ENCODE measurements at places on chromosomes 3 and 15. TPM values are rescaled to one million over a fixed set of nuclear protein-coding genes. Genes with fewer than 3 reads are reported as not detected.

The RTP3 gene
- total RNA-seq = not detected

The ADAMTS9 gene
- total RNA-seq = 0.77 TPM

The RPSA gene
- total RNA-seq = 2,916 TPM

The UBE3A gene
- total RNA-seq = 67.7 TPM

The RLBP1 gene
- total RNA-seq = not detected

The ZDHHC23 gene
- 1.3 TPM for total RNA-seq

The ERICH6 gene
- under 0.01 TPM for total RNA-seq

The PLS1 gene
- total RNA-seq = 17.1 TPM

The RHO gene
- not detected for total RNA-seq

The COPS2 gene
- 32.9 TPM for total RNA-seq

All from bronchial epithelial cell (primary cell).